ENCODE measurements at places on chromosomes 6 and 20. TPM values are rescaled to one million over a fixed set of nuclear protein-coding genes. Genes with fewer than 3 reads are reported as not detected.

The SNRPB gene
- total RNA-seq, result 377 TPM

DNA sequence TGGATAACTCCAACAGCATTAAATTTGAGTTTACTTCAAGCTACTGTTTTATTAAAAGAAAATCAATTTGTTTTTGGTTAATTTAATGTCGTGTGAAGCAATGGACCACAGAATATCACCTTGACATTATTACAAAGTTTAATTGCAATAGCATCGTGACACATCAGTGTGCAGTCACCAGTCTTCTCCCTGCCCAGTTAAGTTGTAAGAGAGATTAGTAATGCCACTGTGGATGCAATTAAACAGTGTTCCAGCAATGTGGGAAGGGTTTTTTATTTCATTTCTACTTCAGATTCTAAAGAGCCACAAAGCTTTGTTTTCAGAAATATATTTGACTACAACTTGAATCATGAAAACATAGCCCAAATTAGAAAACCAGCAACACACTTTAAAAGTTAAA, 128.7 kb downstream of the SYNE1 start:
- no peak for DNase-seq

The DLL1 gene
- 2.1 TPM for total RNA-seq

DNA sequence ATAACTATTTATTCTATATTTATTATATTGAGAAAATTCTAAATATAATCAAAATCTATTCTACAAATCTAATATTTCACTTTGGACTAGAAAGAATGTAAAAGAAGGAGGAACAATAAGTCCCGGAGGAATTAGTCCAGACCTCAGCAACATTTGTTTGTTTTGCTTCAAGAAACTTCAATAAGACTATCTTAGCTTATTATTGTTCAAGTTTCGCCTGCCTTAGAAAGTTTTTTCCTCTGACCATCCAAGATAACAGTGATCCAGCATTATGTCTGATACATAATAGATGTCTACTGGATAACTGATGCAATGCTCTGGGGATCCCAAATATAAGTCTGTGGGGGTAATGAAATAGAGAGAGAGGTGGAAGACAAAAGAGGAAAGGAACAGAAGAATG, 28.7 kb upstream of the NT5E start:
- DNase-seq, result no peak

- peak; percentile 42 for DNase-seq
Observed at GRCh38 chr6:45607798-45608197, 230.1 kb upstream of the SUPT3H start.

The LGSN gene
- 0.10 TPM for total RNA-seq

- no peak for DNase-seq
Observed at GRCh38 chr6:84769306-84769705, 4.9 kb upstream of the TBX18 start.

DNA sequence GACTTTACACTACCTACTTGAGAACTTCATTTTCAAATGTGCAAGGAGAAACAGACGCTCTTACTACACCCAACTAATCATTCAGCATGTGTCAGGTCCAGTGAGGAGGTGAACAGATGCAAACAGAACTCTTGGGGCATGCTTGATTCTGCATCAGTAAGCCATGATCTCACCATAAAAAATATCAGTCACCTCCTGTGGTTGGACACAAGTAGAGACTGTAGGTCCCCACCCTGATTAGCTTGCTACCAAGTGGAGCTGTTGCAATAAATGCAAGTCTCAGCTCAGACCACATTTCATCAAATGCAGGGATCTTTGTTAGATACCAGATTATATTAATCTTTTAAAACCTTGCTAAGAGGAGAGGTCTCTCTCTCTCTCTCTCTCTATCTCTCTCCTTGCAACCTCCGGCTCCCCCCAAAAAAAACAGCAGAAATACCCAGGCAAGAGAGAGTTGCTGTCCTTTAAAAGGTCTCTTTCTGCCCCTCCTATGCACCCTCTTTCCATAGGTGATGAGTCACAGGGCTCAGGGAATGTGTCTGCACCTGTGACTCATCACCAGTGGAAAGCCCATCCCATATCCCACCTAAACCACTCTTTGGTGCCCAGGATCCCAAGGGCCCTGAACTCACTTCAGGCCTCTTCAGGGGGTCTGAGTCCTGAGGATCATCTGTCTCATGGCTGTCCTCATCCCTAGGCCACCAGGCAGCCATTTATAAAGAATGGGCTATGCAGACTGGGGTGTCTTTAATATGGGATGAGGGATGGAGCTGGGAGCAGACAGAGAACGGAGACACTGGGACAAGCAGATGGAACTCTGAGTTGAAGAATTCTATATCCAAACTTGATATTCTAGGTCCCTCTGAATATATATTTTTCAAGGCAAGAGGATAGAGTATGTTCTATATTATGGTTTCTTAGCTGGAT, 154.5 kb downstream of the QRSL1 start:
- DNase-seq, result peak; percentile 82

- DNase-seq, result no peak
Observed at GRCh38 chr6:118872318-118872717, 21.6 kb upstream of the ASF1A start.

DNA sequence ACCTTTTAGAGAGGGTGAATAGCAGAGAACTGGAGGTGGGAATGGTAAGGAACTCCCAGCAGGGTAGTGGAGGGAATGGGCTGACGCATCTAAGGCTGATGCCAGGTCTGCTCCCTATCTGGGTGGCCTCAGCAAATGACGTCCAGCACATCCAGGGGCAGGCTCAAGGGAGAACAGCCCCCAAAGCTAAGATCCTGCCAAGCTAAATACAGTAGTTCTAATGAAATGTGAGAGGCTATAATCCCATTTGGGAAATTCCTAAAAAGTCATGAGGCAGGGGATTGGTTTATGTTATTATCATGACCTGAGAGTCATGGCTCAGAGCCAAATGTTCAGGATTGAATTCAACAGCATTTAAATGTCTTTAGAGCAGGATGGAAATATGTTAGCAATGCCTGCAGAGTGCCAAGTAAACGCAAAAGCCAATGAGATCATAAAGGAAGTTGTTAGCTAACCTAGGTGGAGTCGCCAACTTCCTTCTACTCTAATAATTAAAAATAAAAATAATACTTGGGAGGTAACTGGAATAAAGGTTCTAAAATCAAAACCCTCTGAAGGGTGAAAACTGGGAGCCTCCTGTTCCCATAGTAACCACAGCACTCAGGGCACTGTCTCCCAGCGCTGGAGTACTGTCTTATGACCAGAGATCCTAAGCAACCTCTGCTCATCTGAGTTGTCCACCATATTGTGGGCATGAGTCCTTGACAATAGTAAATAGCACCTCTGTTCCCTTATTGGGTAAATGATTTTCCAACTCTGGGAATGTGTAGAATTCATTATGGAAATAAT, 34.8 kb downstream of the IYD start:
- DNase-seq, result peak; percentile 96

- DNase-seq, result no peak
Observed at GRCh38 chr20:833121-833449, 430 bp upstream of the FAM110A start.

DNA sequence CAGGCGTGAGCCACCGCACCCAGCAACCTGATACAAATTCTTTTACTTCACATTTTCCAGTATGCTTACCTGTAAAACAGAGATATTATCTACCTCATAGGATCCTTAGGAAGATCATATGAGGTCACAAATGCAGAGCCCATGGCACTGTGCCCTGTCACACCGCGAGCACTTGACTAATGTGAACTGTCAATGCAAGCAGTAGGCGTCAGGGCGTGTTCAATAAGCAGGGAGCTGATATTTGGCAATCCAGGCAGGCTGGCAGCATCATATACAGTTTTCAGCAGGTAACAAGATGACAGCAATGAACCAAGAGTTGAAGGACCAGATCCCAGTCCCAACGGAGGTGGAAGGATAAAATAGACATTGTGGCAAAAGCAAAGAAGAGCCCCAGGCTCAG, 14.6 kb upstream of the ARID1B start:
- no peak for DNase-seq

DNA sequence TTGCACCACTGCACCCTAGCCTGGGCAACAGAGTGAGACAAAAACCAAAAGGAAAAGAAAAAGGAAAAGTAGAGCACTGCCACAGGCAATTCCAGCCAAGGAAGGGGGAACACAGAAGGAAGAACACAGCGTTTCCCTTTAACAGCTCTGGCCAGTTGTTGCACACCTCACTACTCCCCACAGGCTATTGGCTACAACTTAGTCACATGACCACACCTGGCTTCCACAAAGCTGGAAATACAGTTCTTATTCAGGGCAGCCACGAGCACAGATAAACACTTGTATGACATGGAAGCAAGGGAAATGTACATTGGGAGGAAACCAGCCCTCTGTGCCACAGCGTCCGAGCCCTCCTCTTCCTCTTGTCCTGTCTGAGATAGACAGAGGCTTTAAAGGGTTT, 249.0 kb upstream of the JARID2 start:
- DNase-seq, result no peak

DNA sequence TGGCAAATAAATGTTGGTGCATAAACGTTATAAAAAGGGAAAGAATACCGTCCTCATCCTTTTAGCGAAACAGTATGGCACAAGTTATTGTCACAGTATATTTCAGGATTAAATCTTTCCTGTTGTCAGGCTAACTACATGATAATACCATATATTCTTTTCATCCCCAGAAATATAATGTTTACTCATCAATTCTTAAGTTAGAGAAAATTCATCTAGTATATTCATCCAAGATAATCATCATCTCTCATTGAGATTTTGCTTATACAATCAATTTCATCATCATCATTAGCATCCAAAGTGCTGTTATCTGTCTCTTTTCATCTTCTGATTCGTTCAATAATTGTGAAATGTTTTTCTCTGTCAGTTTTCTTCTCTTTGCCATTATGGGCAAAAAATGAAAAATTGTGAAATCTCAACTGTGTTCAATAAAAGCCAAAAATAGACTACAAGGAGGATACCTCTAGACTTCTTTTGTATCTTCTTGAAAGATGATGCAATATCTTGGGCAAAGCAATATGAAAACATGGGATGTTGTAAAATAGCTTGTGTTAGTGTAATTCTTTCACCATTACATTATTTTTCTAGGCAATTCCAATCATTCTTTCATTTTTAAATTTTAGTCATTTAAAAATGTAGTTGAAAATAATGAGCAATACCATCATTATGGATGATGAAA, 2.6 kb downstream of the SPACA1 start:
- no peak for DNase-seq

The SPATS1 gene
- not detected for total RNA-seq

GRCh38 chr6:7650878-7651277, 60.9 kb downstream of the SNRNP48 start:
- no peak for DNase-seq

Data from renal cortical epithelial cell (primary cell).